ENCODE measurements at places on chromosomes 1 and 21. TPM values are rescaled to one million over a fixed set of nuclear protein-coding genes. Genes with fewer than 3 reads are reported as not detected.

DNA sequence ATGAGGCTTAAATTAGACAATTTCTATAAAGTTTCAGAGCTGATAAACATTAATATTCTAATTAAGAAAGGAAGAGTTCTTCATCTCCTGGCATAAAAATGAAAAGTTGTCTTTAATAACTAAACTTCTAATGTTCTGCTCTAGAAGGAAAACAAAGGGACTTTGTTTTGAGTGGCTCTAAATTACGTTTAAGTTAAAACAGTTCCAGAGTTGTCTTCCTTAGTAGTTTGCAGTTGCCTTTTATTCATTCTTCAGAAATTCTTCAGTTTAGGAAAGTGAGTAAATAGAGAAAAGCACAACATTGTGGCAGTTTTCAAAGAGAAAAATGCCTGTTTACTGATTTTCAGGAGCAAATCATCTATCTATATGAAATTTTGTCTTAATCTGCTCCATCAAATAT lies 86.9 kb downstream of the TTC3 start:
- DNase-seq = no peak

DNA sequence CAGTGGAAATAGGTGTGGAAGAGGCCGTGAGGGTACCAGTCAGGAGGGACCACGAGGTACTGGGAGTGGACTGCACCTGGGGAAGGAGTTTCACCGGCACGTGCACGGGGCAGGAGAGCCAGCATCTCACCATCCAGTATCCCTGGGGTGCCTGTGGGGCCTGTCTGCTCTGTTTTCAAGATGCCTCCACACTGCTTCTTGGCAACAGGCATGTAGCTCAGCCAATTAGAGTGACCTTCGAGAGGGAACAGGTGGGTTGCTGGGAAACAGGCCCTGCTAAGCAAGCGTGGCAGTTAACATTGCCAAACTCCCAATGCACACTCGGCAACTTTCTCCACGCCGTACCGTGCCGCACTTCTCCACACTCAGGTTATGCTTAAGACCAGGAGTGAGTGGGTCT lies 17.7 kb downstream of the KCNC4 start:
- no peak for DNase-seq

DNA sequence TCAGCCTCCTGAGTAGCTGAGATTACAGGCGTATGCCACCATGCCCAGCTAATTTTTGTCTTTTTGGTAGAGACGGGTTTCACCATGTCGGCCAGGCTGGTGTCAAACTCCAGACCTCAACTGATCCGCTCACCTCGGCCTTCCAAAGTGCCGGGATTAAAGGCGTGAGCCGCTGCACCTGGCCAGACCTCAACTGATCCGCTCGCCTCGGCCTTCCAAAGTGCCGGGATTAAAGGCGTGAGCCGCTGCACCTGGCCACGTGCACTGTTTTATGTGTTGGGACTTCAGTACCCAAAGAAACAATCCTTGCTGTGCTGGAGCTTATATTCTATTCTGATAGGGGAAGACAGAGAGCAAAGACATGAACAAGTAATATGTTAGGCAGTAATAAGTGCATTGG lies 10.1 kb downstream of the TRAF5 start:
- DNase-seq = no peak

GRCh38 chr1:105793536-105794146 lies 1262.8 kb upstream of the PRMT6 start:
- DNase-seq = peak; percentile 40

PTCH2 gene
- 0.83 TPM for total RNA-seq

LY9 gene
- not detected for total RNA-seq
